ENCODE measurements at places on chromosomes 6 and 20.
A peak's percentile ranks its signal among the peaks of the same experiment; 100 is the strongest.

GRCh38 chr20:49603209-49603627 lies 35.3 kb upstream of the PTGIS start:
- peak; percentile 79 for DNase-seq

GRCh38 chr20:60123652-60124051 lies 165.4 kb downstream of the CDH26 start:
- DNase-seq, result no peak

GRCh38 chr6:163014736-163015135 lies 287.0 kb downstream of the PACRG start:
- no peak for DNase-seq

GRCh38 chr6:149340200-149340599 lies 22.7 kb downstream of the TAB2 start:
- DNase-seq, result no peak

DNA sequence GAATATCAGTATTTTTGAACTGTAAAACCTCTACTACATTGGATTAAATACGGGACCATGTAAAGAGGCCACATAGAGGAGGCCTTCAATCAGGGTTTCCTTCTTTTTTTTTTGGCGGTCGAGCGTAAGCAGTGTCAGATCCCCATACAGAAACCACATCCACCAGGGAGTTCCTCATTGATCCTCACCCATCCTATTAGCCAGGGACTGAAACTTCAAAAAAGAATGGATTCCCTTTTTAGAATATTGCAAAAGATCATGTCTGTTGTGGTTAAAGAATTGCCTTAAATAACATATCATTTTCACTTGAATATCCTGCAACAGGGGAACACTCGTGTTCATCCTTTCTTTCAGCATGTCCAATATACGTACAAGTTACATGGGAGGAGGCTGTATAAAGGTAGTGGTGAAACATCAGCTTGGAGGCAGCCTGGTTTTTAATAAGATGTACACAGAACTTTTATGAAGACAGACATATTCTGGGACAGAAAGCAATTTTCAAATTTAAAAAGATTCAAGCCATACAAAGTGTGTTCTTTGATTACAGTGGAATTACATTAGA lies 96.1 kb downstream of the PPP1R14C start:
- no peak for DNase-seq

All from femur (tissue), 1 donor.